ENCODE measurements at places on chromosomes 13 and 19. TPM values are rescaled to one million over a fixed set of nuclear protein-coding genes. Genes with fewer than 3 reads are reported as not detected.
A peak's percentile ranks its signal among the peaks of the same experiment; 100 is the strongest.

Gene NAXD
- 32.2 TPM for total RNA-seq

- no peak overlapping the region for H3K4me3 ChIP-seq
- H3K4me1 ChIP-seq = peaks cover 11% of the 10 kb centered on the region
These were observed 3.7 kb upstream of the SWSAP1 start for GRCh38 chr19:11370744-11371143.

DNA sequence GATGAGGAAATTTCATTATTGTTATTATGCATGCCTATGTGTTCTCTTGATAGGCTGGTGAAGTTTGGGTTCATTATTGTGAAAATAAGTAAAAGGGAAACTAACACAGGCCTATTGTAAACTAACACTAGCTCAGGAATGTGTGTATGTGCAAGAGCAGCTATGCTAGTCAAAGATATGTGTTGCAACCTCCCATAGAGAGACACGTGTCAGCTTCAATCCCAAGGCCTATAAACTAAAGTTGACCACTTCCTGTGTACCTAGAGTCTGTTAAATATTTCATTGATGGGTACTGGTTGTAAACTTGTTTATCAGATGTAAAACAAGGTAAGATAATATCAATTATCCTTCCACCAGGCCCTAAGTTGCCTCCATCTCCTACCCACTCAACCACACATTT, 44.7 kb upstream of the ZNF30 start:
- no peak overlapping the region for H3K4me3 ChIP-seq
- no peak for DNase-seq
- H3K4me1 ChIP-seq = no peaks in the 10 kb centered on the region
- no peaks in the 10 kb centered on the region for H3K36me3 ChIP-seq
- no peak overlapping the region for H3K27ac ChIP-seq

DNA sequence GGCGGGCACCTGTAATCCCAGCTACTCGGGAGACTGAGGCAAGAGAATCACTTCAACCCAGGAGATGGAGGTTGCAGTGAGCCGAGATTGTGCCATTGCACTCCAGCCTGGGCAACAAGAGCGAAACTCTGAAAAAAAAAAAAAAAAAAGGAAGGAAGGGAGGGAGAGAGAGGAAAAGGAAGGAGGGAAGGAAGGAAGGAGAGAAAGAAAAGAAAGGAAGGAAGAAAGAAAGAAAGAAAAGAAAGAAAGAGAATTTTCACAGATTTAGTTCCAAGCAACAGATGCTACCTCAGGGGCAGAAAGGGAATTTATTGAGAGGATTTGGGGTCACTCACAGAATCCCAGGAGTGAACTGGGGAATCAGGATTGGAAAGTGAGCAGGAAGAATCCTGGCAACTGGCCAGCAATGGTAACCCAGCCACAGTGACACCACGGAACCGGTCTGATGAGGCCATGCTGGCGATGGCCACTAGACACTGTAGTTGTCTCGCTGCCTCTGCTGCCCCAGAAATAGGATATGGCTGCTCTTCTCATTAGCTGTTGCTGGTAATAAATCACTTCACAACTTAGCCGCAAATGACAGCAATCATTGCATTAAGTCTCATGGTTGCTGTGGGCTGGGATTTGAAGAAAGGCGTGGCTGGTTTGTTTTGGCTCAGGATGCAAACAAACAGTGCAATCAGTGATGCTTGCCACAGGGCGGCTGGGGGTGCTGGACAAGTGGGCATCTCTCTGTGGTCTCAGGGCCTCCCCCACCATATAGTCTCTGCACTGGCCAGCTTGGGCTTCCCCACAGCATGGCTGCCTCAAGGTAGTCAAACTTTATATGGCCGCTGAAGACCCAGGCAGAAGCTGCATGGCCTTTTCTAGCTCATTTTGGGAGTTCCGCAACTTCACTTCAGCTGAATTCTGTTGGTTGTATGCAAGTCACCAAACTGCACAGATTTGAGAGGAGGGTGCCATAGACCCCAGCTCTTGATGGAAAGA, 5.2 kb upstream of the BCAM start:
- peaks cover 11% of the 10 kb centered on the region for H3K4me1 ChIP-seq
- no peak overlapping the region for H3K4me3 ChIP-seq
- no peak for DNase-seq
- no peaks in the 10 kb centered on the region for H3K27me3 ChIP-seq

GRCh38 chr19:8308891-8309291, 733 bp upstream of the CD320 start:
- DNase-seq = no peak
- no peaks in the 10 kb centered on the region for H3K27me3 ChIP-seq
- peaks cover 23% of the 10 kb centered on the region for H3K36me3 ChIP-seq
- peak overlapping the region; percentile 77 for H3K27ac ChIP-seq

- H3K4me1 ChIP-seq = no peaks in the 10 kb centered on the region
- H3K4me3 ChIP-seq = no peak overlapping the region
- DNase-seq = no peak
- H3K27ac ChIP-seq = no peak overlapping the region
- peaks cover 25% of the 10 kb centered on the region for H3K27me3 ChIP-seq
These were observed 5.5 kb upstream of the PRTN3 start for GRCh38 chr19:835210-835810.

Gene KASH5
- 2.2 TPM for total RNA-seq

GRCh38 chr13:74243637-74244526, 109.7 kb upstream of the KLF12 start:
- H3K36me3 ChIP-seq = no peaks in the 10 kb centered on the region
- H3K27ac ChIP-seq = no peak overlapping the region
- H3K4me3 ChIP-seq = no peak overlapping the region
- no peak for DNase-seq
- H3K4me1 ChIP-seq = no peaks in the 10 kb centered on the region
- H3K27me3 ChIP-seq = no peaks in the 10 kb centered on the region

DNA sequence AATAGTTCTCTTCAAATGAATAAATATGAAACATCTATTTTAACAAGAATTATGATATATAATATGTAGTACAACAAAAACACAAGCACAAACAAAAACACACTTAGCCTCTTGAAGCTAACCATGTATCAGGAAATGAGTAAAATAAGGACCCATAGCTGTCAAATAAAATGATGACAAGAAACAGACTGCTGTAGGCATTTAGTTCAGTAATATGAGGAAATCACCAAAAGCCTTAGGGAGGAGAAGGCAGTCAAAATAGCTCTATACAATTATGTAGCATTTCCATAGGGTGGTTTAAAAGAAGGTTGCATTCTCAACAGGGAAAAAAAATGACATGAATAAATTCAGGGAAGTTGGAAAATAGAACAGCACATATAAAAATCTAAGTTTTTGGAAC, 163.4 kb downstream of the PCDH20 start:
- no peaks in the 10 kb centered on the region for H3K36me3 ChIP-seq
- no peak overlapping the region for H3K4me3 ChIP-seq
- H3K4me1 ChIP-seq = no peaks in the 10 kb centered on the region
- no peak for DNase-seq
- H3K27ac ChIP-seq = no peak overlapping the region
- no peaks in the 10 kb centered on the region for H3K27me3 ChIP-seq

GRCh38 chr19:4635754-4636116, 3.6 kb upstream of the TNFAIP8L1 start:
- no peak for DNase-seq
- no peaks in the 10 kb centered on the region for H3K27me3 ChIP-seq
- peak overlapping the region; percentile 54 for H3K4me3 ChIP-seq
- peaks cover 25% of the 10 kb centered on the region for H3K4me1 ChIP-seq
- H3K36me3 ChIP-seq = no peaks in the 10 kb centered on the region

DNA sequence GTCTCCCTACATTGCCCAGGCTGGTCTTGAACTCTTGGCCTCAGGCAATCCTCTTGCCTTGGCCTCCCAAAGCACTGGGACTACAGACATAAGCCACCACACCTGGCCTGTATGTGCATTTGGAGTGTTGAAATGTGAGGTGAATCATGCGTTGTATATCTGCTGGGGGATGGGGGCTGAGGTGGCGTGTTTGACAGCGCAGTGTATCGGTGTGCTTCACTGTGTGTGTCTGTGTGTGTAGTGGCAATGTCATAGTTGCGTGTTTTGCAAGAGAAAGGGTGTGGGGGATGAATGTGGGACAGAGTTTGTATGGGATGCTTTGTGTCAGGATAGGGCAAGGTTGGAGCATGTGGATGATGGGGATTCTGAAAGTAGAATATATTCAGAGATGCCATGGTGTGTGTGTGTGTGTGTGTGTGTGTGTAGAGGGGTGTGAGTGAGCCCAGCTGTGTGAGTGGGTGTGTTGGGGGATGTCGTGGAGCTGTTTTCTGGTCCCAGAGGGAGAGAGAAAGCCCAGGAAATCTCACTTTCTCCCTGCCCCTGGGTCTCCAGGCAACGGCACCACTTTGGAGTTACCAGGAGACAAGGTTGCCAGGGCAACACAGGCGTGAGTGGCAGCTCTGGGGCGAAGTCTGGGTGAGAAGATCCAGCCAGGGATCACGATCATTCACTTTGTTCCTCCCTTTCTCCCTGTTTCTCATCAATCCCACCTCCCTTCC, 1.1 kb upstream of the SWSAP1 start:
- no peaks in the 10 kb centered on the region for H3K27me3 ChIP-seq
- H3K36me3 ChIP-seq = no peaks in the 10 kb centered on the region
- H3K4me3 ChIP-seq = no peak overlapping the region
